Naive thymus-derived CD8-positive, alpha-beta T cell (primary cell): ENCODE measurements at places on chromosomes 13 and 19.

DNA sequence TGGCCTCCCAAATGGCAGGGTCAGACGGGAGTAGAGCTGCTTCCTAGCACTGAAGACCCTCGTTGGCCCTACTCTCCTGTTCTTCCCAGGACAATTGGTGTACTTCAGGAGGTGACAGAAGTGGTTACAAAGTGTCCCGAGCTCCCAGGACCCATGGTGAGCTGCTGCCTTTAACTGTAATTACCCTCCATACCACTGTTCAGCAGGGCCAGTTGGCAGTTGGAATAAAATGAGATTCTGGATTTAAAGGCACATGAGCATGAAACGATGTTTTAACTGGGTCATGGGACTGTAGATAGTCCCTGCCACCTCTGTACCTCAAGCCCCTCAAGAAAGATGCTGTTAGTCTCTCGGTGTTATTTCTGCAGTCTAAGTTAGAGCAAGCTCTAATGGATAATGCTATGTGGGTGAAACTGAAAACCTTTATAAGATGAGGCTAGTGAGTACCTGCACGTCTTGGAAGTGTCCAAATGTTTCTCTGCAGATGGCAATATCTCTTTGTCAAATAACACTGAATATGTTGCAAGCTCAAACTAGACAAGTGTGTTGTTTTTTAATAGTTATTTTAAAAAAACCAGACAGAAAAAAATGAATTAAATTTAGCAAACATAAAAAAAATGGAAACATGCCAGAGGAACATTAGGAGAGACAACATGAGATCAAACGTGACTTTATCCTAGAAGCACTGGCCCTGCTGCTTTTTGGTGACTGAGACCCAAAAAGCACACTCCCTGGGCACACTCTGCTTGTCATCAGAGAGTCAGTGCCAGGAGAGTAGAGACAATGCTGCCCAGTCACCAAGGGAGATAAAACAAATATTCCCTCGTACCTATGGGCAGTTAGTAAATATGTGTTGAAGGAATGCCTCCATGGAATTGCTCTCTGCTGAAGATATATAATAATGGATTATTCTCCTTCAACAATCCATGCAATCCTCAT lies 266.3 kb downstream of the LMO7 start:
- no peak for DNase-seq

GRCh38 chr13:95679722-95680121 lies 2.8 kb downstream of the DNAJC3 start:
- DNase-seq = no peak

DNA sequence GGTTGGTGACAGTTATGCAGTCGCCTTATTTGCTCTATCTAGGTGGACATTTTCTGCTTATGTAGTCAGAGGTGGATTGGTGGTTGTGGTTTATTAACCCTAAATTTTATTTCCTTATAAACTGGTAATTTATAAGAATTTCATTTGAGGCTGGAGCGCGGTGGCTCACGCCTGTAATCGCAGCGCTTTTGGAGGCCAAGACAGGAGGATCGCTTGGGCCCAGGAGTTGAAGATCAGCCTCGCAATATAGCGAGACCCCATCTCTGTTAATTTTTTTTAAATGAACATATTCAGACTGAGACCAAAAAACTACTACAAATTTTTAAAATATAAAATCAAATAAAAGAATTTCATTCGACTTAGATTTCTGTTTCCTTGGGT lies 810 bp downstream of the ZNF627 start:
- no peak for DNase-seq

DNA sequence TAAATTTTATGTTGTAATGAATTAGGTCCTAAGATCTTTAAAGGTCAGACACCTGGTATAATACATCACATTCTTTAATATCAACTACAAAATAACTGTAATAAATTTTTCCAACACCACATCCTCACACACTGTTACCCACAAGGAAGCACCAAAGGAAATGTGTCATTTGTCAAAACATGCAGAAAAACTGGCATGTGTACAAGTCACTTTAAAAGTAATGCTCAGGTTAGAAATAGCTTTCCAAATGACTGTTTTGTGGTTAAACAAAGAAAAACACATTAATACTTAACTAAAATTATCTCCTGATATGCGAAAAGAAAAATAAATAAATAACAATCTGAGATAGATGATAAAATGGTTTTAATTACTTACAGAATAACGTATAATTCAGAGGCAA lies 74.7 kb downstream of the MZT1 start:
- DNase-seq = no peak

GRCh38 chr13:43285933-43286597 lies 262.7 kb downstream of the DNAJC15 start:
- no peak for DNase-seq

- no peak for DNase-seq
Measured at GRCh38 chr13:22648320-22648801, 532.4 kb upstream of the SGCG start.

DNA sequence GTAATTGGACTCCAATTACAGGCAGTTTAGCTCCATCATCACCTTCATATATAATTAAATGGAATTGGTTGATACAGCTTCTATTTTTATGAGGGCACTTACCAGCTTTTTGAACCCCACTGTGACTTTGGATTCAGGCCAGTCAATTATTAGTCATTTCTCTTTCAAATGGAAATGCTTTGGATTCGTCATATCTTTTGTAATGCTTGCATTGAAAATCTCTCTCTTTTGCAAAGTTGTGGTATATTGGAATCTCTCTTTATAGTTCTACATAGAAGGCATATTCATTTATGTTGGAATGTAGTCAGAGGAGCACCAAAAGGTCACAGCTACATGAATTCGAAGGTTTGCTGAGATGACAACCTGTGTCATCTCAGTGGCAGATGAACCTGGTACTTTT lies 1074.3 kb upstream of the SLC10A2 start:
- no peak for DNase-seq

- DNase-seq = no peak
Measured at GRCh38 chr19:49829721-49830120, 11.6 kb downstream of the MED25 start.

DNA sequence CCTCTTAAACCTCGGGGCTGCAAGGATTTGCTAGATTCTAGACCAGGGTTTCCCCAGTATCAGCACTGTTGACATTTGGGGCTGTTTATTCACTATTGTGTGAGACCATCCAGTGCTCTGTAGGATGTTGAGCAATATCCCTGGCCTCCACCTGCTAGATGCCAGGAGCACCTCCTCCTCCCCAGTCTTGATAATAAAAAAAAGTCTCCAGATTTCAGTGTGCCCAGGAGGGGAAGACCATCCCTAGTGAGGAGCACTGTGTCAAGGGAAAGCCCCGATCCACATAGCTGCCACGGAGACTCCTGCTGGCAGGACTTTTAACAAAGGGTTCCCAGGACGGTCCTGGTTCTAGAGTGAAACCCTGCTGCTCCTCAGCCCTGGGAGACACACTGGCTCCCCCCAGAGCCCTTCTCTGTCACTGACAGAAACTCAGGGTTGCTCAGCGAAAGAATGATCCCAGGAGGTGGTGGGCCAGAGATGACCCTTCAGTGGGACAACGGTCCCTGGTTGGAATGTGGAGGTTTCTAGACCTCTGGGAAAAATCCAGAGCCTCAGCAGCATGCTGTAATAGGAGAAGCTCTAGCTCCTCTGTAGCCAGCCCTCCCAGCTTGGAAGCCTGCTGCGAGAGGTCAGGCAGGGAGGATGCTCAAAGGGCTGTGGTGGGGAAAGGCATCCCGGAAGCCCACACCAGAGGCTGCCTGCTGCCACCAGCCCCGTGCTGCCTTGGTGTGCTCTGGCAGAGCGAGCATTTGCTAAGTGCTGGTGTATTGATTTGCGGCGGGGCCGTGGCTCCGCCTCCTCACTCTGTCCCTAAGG lies 20.3 kb downstream of the LYL1 start:
- DNase-seq = no peak

GRCh38 chr19:35320065-35320713 lies 8.8 kb upstream of the CD22 start:
- DNase-seq = no peak

GRCh38 chr19:18765224-18765623 lies 25.9 kb downstream of the COMP start:
- DNase-seq = no peak
